ENCODE measurements at places on chromosomes 7 and 10. TPM values are rescaled to one million over a fixed set of nuclear protein-coding genes. Genes with fewer than 3 reads are reported as not detected.

Gene TMEM225B
- total RNA-seq: 1.5 TPM

Gene PILRA
- total RNA-seq: 1.5 TPM

Gene SERPINE1
- total RNA-seq: 45.8 TPM

Gene CISD1
- 62.5 TPM for total RNA-seq

Gene BRAF
- total RNA-seq: 45.0 TPM

Gene MSMB
- total RNA-seq: not detected

- DNase-seq: no peak
Measured at GRCh38 chr7:111368381-111369065, 193.8 kb downstream of the IMMP2L start.

DNA sequence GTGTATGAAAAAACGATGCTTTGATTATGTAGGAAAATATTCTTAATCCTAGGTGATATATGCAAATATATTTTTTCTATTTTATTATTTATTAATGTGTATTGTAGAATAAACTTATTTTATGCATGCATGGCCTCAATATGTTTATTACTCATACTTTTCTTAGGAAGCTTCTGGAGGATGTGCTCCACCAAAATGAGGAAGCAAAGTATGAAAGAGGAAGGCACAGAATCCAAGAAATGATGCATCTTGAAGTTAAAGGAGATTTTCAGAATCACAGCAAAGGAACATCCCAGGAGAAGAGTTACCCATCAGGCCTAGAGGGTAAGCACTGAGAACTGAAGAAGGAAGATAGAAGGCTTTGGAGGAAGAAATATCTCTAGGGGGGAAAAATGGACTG is 35.0 kb upstream of the MRPS16 start:
- no peak for DNase-seq

DNA sequence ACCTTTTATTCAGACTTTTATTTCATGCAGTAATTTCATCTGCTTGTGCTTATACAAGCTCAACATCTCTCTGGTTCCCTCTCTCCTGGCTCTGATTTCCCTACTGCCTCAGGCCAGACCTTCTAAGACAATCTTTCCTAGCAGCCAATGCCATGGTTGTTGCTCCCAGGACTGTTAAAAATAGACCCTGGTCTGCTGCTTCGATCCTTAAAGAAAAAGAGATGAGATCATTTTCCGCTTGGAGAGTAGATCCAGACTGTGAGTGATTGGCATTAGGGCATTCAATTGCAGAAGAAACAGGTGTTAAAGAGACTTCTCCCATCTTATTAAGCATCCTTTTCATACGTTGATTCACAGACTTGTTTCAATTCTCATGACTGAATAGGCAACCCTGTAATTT is 68.4 kb upstream of the ITGB1 start:
- no peak for DNase-seq

DNA sequence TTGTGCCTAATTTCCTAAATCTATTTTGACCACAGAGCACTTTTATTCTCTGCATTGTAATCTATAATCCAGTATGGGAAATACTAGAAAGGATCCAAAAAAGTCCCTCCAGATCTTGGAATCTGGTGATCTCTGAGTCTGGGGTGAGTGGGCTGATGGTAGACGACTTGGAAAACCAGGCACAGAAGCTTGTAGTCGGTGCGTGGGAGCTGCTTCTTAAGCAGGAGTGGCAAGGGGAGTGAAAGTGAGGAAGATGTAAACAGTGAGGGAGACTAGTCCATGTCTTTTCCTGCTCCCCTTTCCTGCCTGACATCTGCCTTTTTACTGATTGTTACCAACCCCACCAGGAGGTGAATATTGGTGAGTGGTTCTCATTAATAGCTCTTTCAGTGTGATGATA is 6.8 kb downstream of the AUTS2 start:
- no peak for DNase-seq

- peak; percentile 79 for DNase-seq
Measured at GRCh38 chr7:142420554-142421362, 162.9 kb upstream of the PRSS58 start.

GRCh38 chr7:82599895-82600294 is 156.3 kb upstream of the CACNA2D1 start:
- no peak for DNase-seq

DNA sequence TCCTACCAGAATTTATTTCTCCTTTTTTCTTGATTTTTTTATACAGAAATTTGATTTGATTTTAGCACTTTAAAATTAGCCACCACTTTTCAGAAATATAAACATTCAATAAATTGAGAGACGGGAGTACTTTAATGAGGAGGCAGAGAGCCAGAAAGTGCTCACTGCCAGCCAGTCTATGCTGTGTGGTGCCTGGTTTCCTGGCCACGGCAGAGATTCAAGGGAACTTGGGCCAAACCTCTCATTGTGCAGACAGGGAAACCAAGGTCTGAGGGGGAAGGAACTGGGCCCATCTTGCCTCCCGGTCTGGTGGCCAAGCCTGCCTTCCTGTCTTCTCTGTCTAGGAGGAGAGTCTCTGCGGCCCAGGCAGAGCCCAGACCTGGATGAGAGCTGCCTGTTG is 25.9 kb downstream of the ADAMTS14 start:
- no peak for DNase-seq

- no peak for DNase-seq
Measured at GRCh38 chr7:108839076-108839475, 269.4 kb downstream of the DNAJB9 start.

DNA sequence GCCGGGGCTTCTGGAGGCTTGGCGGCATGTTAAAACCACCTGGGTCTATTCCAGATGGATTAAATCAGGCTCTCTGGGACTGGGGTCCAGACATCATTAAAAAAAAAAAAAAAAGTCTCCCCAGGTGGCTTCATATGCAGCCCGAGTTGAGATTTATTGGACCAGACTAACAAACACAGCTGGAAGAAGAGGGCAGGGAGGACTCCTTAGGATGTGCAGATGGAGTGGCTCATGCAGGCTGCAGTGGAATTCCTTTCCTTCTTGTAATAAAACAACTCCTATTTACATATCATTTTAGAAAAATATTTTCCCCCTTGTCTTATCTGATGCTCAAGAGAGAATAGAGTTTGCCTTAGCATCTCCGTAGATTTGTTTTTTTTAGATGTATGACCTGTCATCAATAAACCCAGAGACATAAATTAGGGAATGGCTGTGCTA is 238.1 kb downstream of the CAMK1D start:
- no peak for DNase-seq

DNA sequence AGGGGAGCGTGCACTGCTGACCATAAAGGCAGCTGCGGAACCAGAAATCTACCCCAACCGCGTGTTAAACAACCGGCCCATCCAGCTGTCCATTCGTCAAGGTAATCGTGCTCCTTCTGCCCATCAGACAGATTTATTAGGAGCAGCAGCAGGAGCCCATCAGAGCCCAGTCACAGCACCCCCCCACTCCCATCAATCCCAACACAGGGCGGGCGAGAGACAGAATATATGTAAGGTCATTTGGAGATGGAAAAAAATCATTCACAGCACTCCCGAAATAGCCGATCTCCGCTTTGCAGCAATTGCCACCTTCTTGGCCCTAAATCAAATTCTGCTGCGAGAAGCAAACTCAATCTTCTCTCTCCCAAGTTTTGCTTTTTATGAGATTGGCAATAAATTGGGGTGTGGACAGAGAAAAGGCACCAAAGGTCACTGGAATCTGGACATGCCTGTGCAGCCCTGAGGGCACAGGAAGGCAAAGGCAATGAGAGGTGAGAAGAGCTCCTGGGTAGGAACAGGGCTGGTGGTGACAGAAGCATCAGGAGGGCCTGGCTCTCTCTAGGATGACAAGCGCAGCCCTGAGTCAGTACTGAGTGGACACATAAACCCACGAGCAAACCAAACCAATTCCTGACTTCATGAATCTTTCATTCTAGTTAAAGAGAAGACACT is 145.0 kb upstream of the ZMIZ1 start:
- DNase-seq: no peak

GRCh38 chr7:133795068-133795665 is 332.0 kb upstream of the LRGUK start:
- no peak for DNase-seq

DNA sequence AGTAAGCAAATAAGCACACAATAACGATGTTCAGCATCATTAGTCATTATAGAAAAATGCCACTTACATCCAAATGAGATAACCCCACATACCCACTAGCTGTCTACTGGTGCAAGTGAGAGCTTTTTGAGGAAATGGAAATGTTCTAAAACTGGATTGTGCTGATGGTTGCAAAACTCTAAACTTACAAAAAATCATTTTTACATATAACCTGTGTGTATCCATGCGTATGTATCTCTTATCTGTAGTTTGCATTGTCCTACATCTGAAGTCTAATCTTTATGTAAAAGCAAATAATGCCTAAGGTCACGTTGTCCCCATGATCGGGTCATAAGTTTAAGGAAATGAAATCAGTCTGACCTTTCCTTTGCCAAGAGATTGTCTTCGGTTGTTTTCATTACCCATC is 81.6 kb upstream of the DNAJB6 start:
- no peak for DNase-seq

- no peak for DNase-seq
Measured at GRCh38 chr10:72509206-72509799, 116.6 kb downstream of the MICU1 start.

DNA sequence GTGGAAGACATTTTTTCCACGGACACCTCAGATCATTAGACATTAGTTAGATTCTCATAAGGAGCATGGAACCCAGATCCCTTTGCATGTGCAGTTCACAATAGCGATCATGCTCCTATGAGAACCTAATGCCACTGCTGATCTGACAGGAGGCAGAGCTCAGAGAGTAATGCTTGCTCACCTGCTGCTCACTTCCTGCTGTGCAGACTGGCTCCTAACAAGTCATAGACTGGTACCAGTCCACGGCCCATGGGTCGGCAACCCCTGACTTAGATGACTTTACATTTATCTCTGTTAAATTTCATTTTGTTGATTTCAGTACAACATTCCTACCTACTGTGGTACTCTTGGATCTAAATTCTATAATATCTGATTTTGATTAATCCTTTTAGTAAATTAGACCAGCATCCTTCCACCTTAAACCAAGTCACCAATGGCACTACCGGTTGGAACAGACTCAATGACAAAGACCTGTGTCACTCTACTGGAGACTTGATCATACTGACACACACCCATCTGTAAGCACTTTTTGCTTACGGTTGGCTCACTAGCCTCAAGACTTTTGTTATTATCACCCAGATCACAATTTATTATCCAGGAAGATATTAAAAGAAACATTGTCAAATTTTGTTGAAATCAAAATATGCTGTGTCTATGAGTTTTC is 8.0 kb upstream of the CCDC71L start:
- DNase-seq: no peak

- no peak for DNase-seq
Measured at GRCh38 chr10:119207713-119208552, 562 bp downstream of the GRK5 start.

GRCh38 chr7:135204341-135204749 is 7.0 kb downstream of the WDR91 start:
- no peak for DNase-seq

DNA sequence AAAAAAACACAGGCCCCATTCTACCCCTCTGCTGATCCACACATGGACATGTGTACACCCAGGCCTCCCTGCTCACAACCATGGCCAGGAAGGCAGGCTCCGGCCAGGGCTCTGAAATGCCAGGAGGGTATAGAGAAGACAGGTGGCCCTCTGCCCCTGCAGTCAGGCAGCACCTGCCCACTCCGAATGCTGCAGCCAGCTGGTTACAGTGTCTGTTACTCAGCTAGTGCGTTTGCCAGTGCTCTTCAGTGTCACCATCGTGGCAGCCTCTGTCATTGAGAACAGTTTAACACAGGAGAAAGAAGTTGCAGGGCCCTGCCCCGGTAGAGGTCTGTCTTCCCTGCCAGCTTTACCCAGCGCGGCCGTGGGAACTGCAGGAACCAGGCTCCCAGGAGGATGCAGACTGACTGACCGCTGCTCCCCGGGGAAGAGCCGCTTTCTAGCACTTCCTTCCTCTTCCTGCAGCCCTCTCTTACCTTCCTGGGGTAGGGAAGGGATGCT is 128.8 kb upstream of the FAM20C start:
- DNase-seq: no peak

DNA sequence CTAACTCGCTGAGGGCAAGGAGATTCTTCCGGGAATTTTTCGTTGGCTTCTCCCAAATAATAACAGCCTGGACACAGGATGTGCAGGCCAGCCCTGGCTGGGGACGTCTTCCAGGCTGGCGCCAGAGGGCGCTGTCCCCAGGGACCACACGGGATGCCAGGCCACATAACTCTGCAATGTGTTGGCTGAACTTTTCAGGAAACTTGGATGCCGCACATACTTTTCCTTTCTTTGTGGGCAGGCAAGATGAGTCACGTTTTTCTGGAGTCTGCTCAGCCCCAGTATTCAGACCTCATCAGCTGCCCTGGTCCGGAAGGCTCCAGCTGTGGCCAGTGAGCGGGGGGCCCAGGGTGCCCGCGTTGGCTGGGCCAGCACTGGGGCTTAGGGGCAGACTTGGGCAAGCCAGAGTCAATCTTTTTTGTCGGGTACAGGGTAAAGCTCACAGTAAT is 122.7 kb downstream of the PRKAG2 start:
- peak; percentile 97 for DNase-seq

- peak; percentile 33 for DNase-seq
Measured at GRCh38 chr7:1454542-1454941, 4.7 kb downstream of the MICALL2 start.

- peak; percentile 55 for DNase-seq
Measured at GRCh38 chr7:50467817-50468610, 17.9 kb upstream of the FIGNL1 start.

DNA sequence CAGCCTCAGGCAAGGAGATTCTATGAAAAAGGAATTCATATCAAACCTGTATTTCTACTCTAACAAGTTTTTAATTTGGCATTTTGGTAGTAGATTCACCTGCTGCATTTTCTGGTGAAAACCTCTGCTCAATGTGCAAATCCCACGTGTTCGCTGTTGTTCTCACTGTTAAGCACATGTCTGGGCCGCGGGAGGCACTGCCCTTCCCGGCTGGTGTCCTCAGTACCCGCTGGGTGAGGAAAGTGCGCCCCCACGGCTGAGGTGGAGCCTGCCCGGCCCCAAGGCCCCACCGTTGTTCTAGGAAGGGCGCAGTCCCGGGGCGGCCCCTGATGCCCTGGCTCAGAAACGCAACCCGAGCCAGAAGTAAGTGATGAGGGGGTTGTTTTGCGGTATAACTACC is 193.4 kb upstream of the VWC2 start:
- DNase-seq: no peak

Data from PC-9 (cell line).